K562 (cell line): ENCODE measurements at places on chromosomes 2 and 18.

DNA sequence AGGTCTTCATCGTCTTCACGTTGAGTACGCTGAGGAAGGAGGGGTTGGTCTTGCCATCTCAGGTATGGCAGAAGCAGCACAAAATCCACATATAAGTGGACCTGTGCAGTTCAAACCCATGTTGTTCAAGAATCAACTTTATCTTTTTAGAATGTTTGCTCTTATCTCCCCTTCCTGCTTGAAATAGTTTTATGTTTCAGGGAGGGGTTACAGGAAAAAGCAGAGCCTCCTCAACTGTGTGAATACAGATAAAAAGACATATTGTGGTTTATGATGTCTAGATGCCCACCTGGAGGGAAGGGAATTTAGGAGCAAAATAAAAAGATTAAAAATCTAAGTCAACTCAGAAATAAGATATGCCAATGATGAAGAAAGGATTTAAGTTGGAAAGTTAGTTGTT is 75.9 kb downstream of the VRK2 start:
- DNase-seq = no peak

DNA sequence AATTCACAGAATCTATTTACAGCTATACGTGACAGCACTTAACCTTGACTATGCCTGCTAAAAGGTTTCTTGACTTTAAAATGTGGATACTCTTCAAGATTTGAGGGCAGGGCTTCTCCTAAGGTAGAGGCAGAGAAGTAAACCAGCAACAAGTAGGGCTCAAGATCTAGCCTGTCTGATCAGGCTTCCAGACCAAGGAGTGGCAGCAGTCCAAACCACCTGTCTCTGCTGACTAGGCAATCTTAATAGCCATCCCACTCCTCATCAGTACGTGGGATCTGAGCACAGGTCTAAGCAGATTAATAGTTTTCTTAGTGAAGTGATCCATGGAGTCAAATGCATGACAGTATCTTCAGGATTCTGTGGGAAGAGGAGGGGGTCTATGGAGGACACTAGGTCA is 100.4 kb downstream of the GPD2 start:
- DNase-seq = no peak

- no peak for DNase-seq
Observed at GRCh38 chr18:44974174-44974573, 293.5 kb downstream of the SETBP1 start.

GRCh38 chr2:226410247-226410835 is 389.3 kb downstream of the IRS1 start:
- DNase-seq = no peak

DNA sequence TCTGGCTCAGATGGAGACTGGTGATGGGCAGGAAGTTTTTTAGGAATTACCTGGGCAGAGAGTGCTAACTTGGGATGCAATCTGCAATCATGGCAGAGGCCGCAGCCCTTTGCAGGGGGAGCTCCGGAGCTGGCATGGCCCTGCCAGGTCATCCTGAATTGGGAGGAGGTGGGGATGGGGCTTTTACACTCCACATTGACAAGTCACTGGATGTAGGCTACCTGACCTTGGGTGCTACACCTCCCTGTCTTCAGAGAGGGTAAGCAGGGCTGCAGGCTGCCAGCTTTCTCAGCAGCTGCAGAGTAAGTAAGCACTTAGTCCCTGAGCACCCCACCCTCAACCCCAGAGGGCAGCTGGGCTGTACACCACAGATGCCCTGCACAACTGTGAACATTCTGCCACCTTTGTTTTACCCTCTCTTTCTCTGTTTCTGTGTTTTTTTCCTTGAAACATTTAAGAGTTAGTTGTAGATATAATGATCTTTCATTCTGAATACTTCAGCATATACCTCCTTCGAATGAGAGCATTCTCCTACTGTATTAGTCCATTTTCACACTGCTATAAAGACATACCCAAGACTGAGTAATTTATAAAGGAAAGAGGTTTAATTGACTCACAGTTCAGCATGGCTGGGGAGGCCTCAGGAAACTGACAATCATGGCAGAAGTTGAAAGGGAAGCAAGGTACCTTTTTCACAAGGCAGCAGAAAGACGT is 6.8 kb upstream of the HS1BP3 start:
- DNase-seq = no peak

DNA sequence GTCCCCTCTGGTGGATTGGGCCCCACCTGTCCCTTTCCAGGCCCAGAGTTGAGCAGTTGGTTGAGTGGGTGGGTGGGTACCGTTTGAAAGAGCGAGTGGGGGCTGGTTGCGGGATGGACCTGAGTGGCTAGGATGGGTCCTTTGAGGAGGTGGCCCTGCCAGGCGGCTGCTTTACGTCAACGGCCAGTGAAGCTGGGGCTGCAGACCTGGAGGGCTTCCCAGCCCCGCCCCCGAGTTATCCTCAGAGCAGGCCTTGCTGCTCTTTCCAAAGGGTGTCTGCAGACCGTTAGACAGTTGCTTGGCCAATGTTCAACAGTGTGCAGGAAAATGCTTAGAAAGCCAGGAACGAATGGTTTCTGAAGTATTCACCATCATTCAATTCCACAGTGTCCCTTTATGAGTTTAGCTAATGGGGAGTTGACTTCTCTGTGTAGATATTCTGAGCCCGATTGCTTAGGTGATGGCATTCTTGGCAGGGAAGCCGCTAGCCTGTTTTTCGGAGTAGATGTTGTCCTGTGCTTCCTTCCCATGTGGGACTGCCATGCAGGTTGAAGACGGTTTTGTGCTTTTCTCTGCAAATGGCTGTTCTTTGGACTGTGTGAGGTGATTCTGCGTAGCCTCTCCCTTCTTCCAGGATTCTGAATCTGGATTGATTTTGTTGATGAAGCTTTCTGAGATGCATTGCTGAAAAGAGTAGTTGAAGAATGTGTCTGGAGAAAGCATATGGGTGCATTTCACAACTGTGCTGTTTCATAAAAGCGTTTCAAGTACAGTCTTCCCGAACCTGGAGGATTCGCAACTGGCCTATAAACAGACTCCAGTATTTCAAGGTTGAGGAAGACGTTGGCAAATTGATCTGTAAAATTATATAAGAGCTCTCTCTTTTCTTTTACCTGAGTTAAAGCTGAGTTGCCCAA is 45.8 kb downstream of the LDLRAD4 start:
- DNase-seq = no peak

DNA sequence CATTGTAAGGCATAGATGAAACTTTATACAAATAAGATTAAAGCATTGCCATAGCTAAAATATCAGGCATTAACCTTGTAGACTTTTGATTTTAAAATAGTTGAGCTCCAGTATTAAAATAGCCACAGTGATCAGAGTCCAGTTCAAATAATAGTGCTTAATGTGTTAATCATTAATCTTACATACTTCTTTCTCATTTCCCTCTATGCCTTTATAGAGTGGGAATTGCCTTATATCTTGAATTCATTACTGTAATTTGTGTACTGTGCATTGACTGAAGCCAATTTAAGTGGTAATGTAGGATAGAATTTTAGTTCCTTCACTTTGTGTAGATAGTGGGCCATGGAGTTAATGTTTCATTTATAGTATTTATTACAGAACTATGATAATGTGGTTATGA is 549.2 kb upstream of the VWC2L start:
- no peak for DNase-seq

- DNase-seq = no peak
Observed at GRCh38 chr18:2990956-2991640, 21.8 kb downstream of the LPIN2 start.

DNA sequence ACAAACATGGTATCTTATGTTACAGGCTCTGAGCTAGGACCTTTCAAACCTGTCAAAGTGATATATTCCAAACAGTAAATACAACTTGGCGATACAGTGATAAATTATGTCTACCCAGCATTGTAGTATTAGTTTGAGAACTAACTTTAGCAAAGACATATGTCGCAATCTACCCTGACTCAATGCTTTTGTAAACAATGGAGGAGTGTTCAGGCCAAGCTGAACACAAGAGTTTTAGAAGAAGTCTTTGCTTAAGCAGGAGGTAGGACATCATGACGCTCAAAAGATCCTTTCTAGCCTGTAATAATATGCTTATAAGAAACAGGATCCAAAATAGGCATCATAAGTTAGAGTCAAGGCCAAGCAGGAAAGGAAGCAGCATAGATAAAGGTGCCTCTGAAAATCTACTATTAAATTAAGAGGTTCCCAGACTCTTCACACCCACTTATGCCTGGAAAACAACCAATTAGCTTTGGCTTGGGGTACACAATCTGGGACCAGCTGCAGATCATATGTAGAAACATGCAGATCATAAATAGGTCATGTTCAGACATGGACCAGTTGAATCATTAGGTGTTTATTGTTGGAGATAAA is 132.5 kb downstream of the CSRNP3 start:
- no peak for DNase-seq

DNA sequence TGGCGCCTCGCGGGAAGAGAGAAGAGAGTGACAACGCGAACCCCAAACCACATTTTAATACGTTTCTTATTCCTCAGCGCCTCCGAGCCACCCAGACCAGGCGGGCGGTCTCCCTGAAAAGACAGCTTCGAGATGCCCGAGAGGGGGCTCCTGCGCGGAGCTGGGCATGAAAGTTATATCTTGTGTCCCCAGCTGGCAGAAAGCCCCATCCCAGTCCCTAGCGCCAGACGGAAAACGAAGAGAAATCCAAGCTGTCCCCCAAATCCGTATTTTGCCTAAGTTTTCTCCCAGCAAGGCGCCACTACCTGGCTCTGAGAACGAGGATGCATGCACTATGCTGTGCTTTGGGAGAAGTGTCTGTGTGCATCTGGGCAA is 797 bp downstream of the NXPH2 start:
- DNase-seq = no peak

- DNase-seq = no peak
Observed at GRCh38 chr18:75433098-75433497, 5.6 kb upstream of the SMIM21 start.

DNA sequence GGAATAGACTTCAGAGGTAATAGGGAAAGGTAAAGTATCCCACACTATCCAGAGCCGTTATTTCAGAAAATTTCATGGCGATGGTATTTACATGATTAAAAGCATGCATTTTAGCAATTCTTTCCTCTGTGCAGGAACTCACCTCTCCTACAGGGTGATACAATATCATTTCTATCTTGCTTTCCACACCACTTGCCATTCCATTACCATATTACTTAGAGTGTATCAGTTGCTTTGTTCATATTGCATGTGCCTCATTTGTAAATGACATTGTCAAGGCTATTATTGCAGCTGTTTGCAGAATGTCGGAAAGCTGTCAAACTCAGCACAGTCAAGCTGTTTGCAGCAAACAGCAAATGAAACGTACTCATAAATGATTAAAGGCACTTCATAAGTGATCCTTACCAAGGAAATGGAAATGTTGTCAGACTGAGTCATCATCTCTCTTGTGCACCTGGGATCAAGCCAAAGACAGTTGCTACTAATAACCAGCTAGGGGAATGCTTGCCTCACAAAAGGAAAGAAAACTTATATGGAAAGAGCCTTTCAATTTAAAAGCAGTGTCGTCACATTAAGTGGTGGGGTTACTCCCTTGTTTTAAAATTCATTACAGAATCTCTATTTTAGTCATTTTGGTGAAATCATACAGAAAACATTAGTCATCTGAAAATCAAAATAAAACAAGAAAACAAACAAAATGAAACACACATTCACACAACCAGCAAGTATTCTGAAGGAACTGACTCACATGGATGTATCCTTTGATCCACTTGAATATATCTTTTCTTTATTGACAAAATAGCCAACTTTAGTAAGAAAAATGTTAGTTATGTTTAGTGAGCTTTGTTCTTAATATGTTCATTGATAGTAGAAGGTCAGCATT is 1064.1 kb upstream of the CNTNAP5 start:
- no peak for DNase-seq

GRCh38 chr18:58314284-58314683 is 270.3 kb downstream of the NEDD4L start:
- DNase-seq = peak; percentile 20

GRCh38 chr2:32836933-32837332 is 109.8 kb upstream of the LTBP1 start:
- no peak for DNase-seq

DNA sequence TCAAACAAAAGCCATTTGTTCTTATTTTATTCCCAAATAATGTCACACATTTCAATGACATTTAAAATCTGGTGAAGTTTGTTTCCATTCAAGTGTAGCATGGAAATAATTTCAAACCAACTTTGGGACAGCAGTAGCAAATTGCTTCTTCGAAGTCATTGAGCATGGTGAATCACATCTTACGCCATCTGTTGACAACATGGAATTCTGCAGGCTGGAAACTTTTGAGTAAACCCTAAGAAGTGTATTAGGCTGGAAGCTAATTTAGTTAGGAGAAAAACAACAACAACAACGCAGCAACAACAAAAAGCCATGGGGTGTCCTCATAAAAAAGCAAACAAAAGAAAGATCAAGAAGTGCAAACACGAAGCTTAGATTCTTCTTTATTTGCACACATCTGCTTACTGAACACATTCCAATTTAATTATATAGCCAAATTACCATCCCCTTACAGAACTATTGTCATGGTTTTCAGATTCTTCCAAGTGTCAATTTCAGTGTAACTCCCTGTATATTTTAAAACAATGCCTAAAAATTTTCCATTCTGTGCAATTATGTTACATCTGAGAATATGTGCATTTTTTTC is 659.0 kb upstream of the CDH7 start:
- peak; percentile 1 for DNase-seq

DNA sequence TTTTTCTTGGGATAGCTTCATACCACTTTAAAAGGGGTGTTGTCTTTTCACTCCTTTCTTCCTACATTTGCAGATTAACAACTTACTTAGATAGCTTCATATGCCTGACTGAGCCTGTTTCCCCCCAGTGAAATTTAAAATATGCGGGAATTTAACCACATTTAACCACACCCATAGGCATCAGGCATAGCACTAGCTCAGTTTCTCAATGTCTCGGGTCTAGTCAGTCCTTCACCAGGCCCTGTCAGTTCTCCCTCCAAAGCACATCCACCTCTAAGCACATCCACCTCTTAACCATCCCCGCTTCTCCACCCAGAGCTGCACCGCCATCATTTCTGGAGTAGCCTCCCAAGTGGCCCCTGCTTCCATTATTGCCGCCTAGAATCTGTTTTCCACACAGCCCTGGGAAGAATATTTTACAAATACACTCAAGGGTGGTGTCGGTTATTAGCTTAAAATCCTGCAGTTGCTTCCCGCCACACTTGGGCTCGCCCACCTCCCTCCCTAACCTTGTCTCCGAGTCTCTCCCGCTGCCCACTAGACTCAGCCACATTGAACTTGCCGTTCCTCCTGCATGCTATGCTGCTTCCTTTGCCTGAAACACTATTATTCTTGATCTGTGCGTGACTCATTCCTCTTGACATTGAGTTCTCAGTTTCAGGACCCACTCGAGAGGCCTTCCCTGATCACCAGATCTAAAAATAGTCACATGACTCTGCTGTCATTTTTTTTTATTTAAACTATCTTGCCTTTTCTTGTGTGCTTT is 68.3 kb downstream of the SPTBN1 start:
- DNase-seq = no peak

GRCh38 chr2:14363137-14363536 is 269.4 kb upstream of the LRATD1 start:
- no peak for DNase-seq

- DNase-seq = no peak
Observed at GRCh38 chr2:130354139-130354428, 1.8 kb upstream of the PTPN18 start.

GRCh38 chr2:187514930-187515329 is 39.3 kb downstream of the TFPI start:
- no peak for DNase-seq
